ENCODE measurements at places on chromosomes 5 and 9. TPM values are rescaled to one million over a fixed set of nuclear protein-coding genes. Genes with fewer than 3 reads are reported as not detected.

The UNC13B gene
- 0.84 TPM for total RNA-seq

The ZNF454 gene
- total RNA-seq = 0.07 TPM

The EIF4EBP3 gene
- total RNA-seq = 6.7 TPM

The PFN3 gene
- not detected for total RNA-seq

The PIP5KL1 gene
- total RNA-seq = 2.7 TPM

The SLC22A4 gene
- total RNA-seq = 0.30 TPM

Measured in T-helper 2 cell treated with Interferon-gamma antibody and Interleukin-4, amounts not matched to agents 100 ng/mL and 5 ng/mL, for 36 hours (primary cell).